ENCODE measurements at places on chromosomes 12 and 14.

DNA sequence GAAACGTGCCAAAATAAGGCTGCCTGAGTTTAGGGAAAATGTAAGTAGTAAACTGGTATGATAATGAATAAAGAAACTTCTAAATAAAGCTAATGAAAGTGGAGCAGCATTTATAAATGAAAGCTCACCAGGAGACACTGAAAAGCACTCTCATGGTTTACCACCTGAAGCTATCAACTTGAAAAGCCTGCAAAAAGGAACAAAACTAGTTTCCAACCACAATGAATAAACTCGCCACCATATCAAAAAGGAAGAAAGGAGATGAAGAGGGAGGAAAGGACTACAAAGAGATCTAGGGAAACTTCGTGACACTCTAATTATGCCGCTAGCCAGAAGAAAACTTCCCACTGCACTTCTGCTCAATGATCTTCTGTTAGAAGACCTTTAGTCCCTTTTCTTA is 66.7 kb downstream of the MED13L start:
- DNase-seq, result no peak

GRCh38 chr12:87363497-87364084 is 665.6 kb downstream of the C12orf50 start:
- DNase-seq, result no peak

DNA sequence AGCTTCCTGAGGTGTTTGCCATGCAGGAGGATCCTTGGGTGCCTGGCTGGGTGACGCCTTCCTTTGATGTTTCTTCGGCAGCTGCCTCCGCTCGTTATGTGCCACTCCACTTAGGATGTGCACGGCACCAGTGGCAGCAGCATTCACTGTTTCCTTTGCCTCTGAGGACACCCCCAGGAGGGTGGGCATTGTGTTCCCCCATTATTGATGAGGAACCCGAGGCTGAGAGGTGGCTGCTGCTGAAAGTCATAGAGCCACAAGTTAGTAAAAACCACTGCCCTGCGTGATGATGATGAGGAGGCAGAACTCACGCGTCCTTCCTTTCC is 41.2 kb downstream of the EP400 start:
- DNase-seq, result no peak

GRCh38 chr14:94921882-94922585 is 152.1 kb upstream of the GSC start:
- no peak for DNase-seq

GRCh38 chr14:49622022-49622607 is 1.5 kb downstream of the MGAT2 start:
- DNase-seq, result no peak

GRCh38 chr14:74382231-74382630 is 34.0 kb downstream of the VRTN start:
- no peak for DNase-seq

DNA sequence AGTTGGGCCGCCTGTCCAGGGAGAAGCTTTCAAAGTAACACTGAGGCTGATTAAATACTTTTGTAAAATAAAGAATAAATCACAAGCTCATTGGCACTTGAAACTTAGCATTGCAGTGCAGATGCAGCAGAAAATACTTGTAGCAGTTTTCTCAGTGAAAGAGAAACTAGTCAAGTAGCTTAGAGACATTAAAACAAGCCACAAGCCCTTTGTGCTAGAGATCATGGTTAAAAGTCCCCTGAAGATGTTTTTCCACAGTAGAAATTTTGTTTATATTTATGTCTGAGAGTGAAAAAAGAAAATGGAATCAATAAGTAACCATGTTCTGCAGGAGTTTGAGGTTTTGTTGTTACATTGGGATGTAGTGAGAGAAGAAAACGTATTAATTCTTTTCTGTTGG is 5.9 kb downstream of the PSEN1 start:
- no peak for DNase-seq

GRCh38 chr12:52380271-52380694 is 5.2 kb downstream of the KRT84 start:
- DNase-seq, result no peak

DNA sequence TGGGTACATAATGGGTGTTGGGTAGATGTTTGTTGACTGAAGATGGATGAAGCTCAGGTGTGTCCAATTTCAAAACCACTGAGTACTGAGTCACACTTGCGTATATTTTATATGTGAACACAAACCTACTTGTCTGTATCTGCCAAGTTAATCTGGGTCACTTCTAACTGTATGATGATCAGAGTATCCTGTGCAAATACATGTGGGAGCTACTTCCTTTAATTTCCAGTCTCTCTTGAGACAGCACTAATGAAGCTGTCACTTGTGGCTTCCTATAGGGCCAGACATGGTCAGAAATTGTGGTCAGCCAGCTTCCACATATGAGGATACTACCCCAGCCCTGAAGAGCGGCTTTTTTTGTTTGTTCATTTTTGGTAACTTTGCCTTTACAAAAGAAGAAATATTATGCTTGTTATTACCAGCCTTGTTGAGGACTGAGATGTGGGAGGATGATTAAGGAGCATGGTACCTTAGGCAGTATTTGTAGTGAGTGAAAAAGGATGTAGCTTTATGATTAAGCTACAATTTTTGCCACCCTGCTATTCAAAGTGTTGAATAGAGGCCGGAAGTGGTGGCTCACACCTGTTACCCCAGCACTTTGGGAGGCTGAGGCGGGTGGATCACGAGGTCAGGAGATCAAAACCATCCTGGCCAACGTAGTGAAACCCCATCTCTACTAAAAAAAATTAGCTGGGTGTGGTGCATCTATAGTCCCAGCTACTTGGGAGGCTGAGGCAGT is 32.4 kb downstream of the PLXNC1 start:
- no peak for DNase-seq

GRCh38 chr12:3193131-3193530 is 116.0 kb downstream of the TSPAN9 start:
- DNase-seq, result no peak
